Aorta (tissue), 5 donors: ENCODE measurements at places on chromosomes 7 and 10.

DNA sequence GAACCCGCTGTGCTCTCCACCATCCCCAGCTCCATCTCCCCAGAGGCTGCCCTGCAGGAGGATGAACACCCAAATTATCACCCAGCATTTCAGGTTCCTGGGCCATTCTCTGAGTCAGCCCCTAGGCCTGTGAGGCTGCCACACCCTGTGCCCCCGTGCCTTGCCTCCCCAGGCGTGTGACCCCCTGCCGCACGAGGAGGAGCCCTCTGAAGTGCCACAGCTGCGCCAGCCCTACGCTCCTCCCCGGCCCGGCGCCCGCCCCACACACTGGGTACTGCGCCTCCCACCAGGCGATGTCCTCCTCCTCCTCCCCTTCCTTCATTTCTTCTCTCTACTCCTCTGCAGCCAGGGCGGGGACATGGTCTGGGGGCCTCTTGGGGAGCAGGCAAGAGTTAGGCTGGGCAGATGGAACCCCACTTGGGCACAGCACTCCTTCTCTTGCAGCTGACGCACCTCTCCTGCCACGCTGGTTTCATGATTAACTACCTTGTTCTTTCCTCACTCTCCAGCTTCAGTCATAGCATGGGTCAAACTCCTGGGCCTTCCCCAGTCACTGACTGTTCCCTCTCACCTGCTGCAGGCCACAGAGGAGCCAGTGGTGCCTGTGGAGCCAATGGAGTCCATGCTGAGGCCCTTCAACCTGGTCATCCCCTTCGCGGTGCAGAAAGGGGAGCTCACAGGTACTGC is 12.7 kb upstream of the ATP6V1F start:
- no peak for DNase-seq

- DNase-seq = peak; percentile 70
Measured at GRCh38 chr10:132397671-132398565, 918 bp downstream of the PWWP2B start.

GRCh38 chr10:13990946-13991345 is 339.8 kb downstream of the FRMD4A start:
- DNase-seq = no peak

- peak; percentile 61 for DNase-seq
Measured at GRCh38 chr7:149422162-149422913, 38.5 kb downstream of the ZNF777 start.

GRCh38 chr7:136245327-136246004 is 268.3 kb upstream of the MTPN start:
- no peak for DNase-seq
